ENCODE measurements at places on chromosomes 2 and 18.

GRCh38 chr2:129459881-129460280, 519.6 kb upstream of the RAB6C start:
- DNase-seq: no peak

- DNase-seq: no peak
Observed at GRCh38 chr2:136052369-136053362, 65.3 kb downstream of the CXCR4 start.

DNA sequence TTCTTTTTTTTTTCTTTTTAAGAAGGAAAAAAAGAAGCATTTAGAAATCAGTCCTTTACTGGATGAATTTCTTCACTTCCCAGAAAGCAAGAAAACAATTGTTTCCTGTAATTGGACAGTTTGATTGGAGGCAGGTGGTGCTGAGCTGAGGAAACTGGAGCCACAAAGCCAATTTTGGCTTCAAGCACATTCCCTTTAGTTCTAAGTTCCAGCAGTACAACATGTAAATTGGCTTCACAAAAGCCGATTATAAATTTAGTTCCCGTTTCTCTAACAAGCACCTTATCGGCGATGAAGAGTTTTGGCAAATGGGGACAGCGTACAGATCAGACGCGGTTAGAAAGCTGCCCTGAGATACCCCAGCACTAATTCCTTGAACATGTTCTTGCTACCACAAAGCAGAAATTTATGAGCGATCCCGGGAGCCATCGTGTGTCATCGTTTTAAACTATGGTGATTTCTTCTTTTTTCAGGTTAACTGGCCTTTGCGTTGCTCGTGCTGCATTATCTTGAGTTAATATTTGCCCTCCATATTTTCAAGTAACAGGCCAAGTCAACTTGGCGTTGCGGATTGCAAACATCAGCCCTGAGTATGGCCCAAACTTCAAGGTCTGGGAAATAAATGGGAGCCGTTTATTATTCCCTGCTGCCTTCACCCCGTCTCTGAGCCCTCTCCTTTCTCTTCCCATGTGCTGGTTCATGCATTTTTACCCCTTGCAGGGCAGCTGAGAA, 190.4 kb upstream of the ID2 start:
- DNase-seq: no peak

- peak; percentile 48 for DNase-seq
Observed at GRCh38 chr2:99706735-99707134, 216.9 kb upstream of the REV1 start.

DNA sequence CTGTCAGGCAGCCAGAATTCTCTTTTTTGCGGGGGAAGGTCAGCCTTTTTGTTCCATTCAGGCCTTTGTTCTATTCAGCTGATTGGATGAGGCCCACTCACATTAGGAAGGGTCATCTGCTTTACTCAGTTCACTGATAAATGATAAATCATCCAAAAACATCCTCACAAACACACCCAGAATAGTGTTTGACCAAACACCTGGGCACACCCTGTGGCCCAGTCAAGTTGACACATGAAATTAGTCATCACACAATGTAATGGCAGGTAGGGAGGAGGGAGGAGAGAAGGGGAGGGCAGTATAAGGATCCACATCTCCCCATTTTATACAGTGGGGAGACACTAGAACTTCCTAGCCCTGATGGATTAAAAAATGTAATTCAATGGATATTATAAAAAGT, 8.3 kb upstream of the RMC1 start:
- no peak for DNase-seq

DNA sequence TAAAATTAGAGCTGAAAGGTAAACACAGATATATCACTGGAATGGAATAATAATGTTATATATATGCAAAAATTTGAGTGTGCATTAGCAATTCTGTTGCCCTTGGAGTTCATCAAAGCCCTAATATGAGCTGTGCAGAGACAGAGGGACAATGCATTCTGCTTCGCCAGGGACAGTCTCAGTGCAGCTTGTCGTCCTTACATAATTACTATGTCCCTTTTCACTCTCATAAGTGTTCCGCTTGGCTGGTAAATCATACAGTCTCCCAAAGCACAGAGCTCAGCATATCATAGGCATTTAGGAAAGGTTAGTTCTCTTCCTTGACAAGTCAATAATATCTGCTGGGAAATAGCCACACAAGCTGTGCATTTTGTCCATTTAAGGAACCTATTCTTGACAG, 30.7 kb downstream of the MAPK4 start:
- DNase-seq: no peak

All from fibroblast of upper back skin (primary cell).